ENCODE measurements at places on chromosomes 5 and 9.
A peak's percentile ranks its signal among the peaks of the same experiment; 100 is the strongest.

DNA sequence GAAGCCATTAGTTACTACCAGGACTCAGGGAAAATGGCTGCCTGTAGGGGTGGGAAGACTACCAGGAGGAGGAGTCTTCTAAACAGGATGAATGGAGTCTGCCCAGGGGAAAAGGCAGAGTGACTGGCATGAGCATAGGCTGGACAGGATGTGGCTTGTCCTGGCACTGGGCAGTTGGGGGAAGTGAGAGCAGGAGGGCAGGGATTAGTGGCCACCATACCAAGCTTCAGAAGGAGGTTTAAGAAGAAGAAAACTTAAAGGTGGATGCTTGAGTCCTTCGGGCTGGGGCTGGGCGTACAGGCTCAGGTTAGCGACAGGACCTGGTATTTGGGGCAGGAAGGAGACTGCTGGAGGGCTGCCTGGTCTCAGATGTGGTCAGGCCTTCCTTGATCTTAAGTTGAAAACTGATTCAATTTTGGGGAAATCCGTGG, 5.0 kb upstream of the NSD1 start:
- H3K27ac ChIP-seq, result peak overlapping the region; percentile 73
- DNase-seq, result no peak
- H3K36me3 ChIP-seq, result no peaks in the 10 kb centered on the region
- peaks cover 33% of the 10 kb centered on the region for H3K4me1 ChIP-seq

DNA sequence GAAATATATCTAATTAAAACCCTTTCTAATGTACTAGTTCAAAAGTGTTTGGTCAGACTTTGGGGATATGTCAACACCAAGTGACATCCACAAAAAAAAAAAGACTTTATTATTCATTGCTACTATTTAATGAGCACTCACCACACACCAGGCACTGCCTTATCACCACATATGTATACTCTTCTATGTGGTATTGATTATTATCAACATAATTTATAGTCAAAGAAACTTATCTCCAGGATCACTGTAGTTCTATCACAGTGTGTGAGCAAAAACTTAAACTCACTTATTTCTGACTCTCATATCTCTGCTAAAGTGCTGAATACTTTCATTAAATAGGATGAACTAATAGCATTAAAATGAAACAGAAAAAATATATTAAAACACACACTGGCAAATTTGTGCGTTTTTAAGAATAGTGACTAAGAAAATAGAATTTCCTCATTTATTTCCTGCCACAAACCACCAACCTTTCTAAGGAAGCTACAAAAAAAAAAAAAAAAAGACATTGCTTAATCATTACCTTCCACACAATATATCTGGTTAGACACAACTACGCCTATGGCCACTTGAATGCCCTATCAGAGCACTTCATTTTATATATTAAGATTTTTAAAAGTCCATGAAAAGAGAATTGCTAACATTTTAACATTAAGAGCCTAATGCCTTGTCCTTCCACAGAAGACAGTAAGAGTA, 12.8 kb downstream of the SLCO4C1 start:
- H3K4me1 ChIP-seq, result peaks cover 6% of the 10 kb centered on the region
- no peak overlapping the region for H3K27ac ChIP-seq
- H3K36me3 ChIP-seq, result no peaks in the 10 kb centered on the region

DNA sequence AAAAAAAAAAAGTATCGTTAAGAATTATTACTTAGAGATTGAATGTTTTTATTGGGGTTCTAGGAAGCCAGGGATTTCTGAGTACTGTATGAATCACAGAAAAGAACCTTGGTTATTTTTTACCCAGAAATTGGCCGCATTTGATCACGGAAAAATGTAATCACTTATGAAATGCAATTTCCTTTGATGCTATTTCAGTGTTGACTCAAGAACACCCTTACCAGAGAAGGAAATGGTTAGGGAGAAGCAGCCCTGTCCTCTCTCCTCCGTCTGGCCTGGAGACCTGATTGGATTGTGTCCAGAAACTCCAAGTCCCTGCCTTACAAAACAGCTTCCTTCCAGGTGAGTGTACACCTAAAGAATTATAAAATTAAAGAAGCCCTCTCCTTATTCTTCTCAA, 116.7 kb downstream of the MED10 start:
- H3K4me1 ChIP-seq, result no peaks in the 10 kb centered on the region
- DNase-seq, result no peak
- H3K4me3 ChIP-seq, result no peak overlapping the region
- no peak overlapping the region for H3K27ac ChIP-seq

GRCh38 chr9:76562511-76562911, 103.5 kb downstream of the GCNT1 start:
- H3K27ac ChIP-seq, result no peak overlapping the region
- DNase-seq, result no peak
- peaks cover 10% of the 10 kb centered on the region for H3K27me3 ChIP-seq
- no peaks in the 10 kb centered on the region for H3K36me3 ChIP-seq
- no peak overlapping the region for H3K4me3 ChIP-seq

GRCh38 chr5:56833325-56833724, 18.0 kb downstream of the MAP3K1 start:
- H3K36me3 ChIP-seq, result peaks cover 6% of the 10 kb centered on the region
- no peak for DNase-seq
- peaks cover 87% of the 10 kb centered on the region for H3K4me1 ChIP-seq
- no peak overlapping the region for H3K4me3 ChIP-seq
- no peaks in the 10 kb centered on the region for H3K27me3 ChIP-seq

- no peak overlapping the region for H3K4me3 ChIP-seq
- no peaks in the 10 kb centered on the region for H3K27me3 ChIP-seq
- H3K36me3 ChIP-seq, result no peaks in the 10 kb centered on the region
- H3K4me1 ChIP-seq, result no peaks in the 10 kb centered on the region
These were observed 69.3 kb downstream of the ANKRD31 start for GRCh38 chr5:75167345-75167744.

DNA sequence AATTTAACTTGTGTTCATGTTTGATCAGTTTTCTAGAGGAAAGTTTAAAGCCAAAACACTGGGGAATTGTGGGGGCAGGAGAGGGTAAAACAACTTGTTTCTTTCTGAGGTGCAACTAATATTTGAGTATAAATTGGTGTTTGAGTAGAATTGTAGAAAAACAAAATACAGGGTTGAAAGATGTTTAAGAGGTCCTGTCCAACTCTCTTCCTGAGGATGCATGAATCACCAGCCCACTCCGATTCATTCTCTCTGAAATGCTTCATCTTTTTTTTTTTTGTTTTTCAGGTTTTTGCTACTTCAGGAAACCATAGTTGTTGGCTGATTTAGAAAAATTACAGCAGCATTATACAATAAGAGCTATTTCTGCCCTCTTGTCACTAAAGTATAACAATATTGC, 42.4 kb upstream of the TMC1 start:
- peaks cover 35% of the 10 kb centered on the region for H3K4me1 ChIP-seq
- H3K36me3 ChIP-seq, result no peaks in the 10 kb centered on the region
- DNase-seq, result no peak
- H3K27me3 ChIP-seq, result no peaks in the 10 kb centered on the region
- H3K4me3 ChIP-seq, result no peak overlapping the region

DNA sequence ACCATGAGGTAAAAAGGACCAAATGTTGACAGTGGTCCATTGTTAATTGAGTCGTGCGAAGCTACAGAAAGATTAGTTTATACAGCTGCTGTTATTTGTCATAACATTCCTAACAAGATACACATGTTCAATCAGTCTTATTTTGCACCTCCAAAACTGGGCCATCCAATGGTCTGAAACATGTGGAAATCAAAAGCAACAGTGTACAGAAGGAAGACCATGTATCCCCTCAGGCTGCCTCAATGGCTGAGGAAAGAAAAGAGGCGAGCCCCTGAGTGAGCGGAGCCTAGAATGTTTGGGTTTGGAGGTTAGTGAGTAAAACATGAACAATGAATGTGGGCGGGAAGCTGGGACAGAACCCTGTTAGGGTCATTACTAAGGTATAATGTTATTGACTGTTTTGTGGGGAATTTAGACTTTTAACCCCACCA, 35.6 kb downstream of the NFIB start:
- H3K27ac ChIP-seq, result no peak overlapping the region
- H3K27me3 ChIP-seq, result peaks cover 10% of the 10 kb centered on the region
- no peak overlapping the region for H3K4me3 ChIP-seq
- H3K36me3 ChIP-seq, result no peaks in the 10 kb centered on the region
- no peak for DNase-seq

DNA sequence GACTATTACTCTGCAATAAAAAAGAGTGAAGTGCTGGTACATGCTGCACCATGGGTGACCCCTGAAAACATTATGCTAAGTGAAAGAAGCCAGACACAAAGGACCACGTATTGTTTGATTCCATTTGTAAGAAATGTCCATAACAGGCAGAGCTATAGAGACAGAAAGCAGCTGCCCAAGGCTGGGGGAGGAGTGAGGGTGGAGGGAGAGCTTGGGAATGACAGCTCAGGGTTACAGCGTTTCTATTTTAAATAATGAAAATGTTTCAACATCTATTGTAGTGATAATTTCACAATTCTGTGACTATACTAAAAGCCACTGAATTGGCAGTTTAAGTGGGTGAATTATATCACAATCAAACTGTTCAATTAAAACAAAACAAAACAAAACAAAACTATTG, 81.7 kb downstream of the MYO10 start:
- DNase-seq, result no peak
- H3K4me3 ChIP-seq, result no peak overlapping the region
- H3K27ac ChIP-seq, result no peak overlapping the region
- no peaks in the 10 kb centered on the region for H3K27me3 ChIP-seq

DNA sequence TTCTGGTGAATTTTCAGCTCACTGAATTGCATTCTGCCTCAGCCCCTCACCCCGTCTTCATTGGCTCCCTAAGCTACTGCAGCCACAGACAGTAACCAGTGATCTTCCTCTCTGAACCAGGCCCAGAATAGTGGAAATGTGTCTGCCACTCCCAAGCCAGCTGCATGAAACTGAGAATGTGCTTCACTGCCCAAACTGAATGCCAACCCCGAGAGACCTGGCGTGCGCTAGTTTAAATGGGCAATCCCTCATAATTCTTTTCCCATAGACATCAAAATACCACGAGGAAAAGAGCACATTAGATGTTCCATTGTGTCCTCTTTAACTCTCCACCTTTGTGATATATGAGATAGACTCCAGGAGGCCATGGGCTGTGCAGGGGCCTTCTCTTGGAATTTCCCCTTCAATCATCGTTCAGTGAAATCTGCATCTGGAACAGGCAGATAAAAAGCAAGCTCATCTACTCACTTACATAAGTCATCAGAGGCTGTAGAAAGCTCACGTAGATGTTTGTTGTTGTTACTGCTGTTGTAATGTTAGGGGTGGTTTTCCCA, 320.2 kb downstream of the NFIB start:
- H3K36me3 ChIP-seq, result no peaks in the 10 kb centered on the region
- no peak overlapping the region for H3K27ac ChIP-seq
- DNase-seq, result no peak
- H3K4me1 ChIP-seq, result no peaks in the 10 kb centered on the region

GRCh38 chr9:5551368-5552150, 41.2 kb downstream of the PDCD1LG2 start:
- no peak overlapping the region for H3K27ac ChIP-seq
- H3K4me3 ChIP-seq, result no peak overlapping the region
- peaks cover 4% of the 10 kb centered on the region for H3K4me1 ChIP-seq
- peaks cover 21% of the 10 kb centered on the region for H3K36me3 ChIP-seq
- no peak for DNase-seq

DNA sequence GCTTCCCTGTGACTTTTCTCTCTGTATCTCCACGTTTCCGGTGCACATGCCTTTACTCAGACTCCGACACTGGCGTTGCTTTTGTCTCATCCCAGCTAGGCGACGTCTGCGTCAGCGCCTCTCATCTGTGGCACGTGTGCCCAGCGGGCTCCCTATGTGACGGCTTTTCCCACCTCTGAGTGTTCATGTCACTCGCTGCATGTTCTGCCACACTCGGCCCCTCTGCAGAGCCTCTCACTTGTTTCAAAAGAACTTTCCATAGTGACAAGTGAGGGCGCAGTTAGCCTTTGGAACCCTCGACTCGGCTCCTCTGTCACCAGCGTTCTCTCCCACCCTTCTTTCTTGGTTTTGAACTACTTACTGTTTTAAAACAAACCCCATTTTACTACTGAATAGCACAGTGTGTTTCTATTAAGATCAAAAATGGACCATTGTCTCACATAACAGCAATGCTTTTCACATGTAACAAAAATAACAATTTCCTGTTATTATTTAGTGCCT, 113.4 kb upstream of the CACNA1B start:
- DNase-seq, result no peak
- no peak overlapping the region for H3K27ac ChIP-seq
- H3K4me1 ChIP-seq, result peaks cover 17% of the 10 kb centered on the region
- H3K36me3 ChIP-seq, result peaks cover 61% of the 10 kb centered on the region
- no peak overlapping the region for H3K4me3 ChIP-seq

DNA sequence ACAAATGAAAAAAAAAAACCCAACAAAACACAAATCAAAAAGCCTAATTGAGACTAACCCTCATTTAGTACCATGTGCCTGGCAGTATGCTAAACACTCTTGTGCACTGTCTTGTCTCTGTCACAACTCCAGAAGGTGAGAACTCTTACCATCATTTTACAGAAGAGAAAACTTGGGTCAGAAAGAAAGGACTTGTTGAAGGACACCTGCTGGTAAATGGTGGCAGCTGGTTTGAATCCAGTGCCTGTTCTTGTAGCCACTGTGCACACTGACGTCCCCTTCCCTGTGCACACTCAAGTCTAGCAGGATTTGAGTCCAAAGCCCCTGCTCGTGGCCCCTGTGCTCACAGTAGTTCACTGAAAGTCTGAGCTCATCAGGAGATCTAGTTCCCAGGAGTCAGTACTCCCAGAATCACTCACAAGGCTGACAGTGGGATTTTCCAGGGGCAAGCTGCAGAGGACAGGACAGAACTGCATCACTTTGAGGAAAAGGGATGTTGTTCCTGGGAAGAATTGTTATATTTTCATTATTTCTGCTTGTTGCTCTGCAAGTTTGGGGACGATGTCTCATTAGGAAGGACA, 43.0 kb upstream of the HSD17B4 start:
- H3K4me3 ChIP-seq, result no peak overlapping the region
- peaks cover 31% of the 10 kb centered on the region for H3K4me1 ChIP-seq
- H3K36me3 ChIP-seq, result no peaks in the 10 kb centered on the region
- no peak overlapping the region for H3K27ac ChIP-seq
- peaks cover 3% of the 10 kb centered on the region for H3K27me3 ChIP-seq

GRCh38 chr9:120837921-120838320, 4.8 kb downstream of the PSMD5 start:
- DNase-seq, result no peak
- H3K27me3 ChIP-seq, result no peaks in the 10 kb centered on the region
- H3K4me1 ChIP-seq, result peaks cover 50% of the 10 kb centered on the region
- no peak overlapping the region for H3K27ac ChIP-seq

Data from activated CD4-positive, alpha-beta T cell treated with anti-CD3 and anti-CD28 coated beads, Interleukin-2, amount 10 ng/mL, durations not matched to agents 7 days and 5 days (primary cell).